Naive B cell (primary cell): ENCODE measurements at places on chromosomes 12 and 14. TPM values are rescaled to one million over a fixed set of nuclear protein-coding genes. Genes with fewer than 3 reads are reported as not detected.
A peak's percentile ranks its signal among the peaks of the same experiment; 100 is the strongest.

- no peaks in the 10 kb centered on the region for H3K4me1 ChIP-seq
- no peak overlapping the region for H3K27ac ChIP-seq
- DNase-seq = no peak
- peaks cover 10% of the 10 kb centered on the region for H3K36me3 ChIP-seq
These were observed 83.8 kb downstream of the KCNMB4 start for GRCh38 chr12:70449753-70450341.

GRCh38 chr12:92573104-92573503, 129.7 kb upstream of the PLEKHG7 start:
- peak overlapping the region; percentile 86 for H3K27ac ChIP-seq
- no peak overlapping the region for H3K4me3 ChIP-seq
- no peaks in the 10 kb centered on the region for H3K36me3 ChIP-seq
- peaks cover 11% of the 10 kb centered on the region for H3K4me1 ChIP-seq
- no peaks in the 10 kb centered on the region for H3K27me3 ChIP-seq

GRCh38 chr12:68037616-68038255, 48.5 kb downstream of the IFNG-AS1 start:
- H3K27ac ChIP-seq = peak overlapping the region; percentile 2
- DNase-seq = no peak
- H3K4me1 ChIP-seq = peaks cover 27% of the 10 kb centered on the region
- no peak overlapping the region for H3K4me3 ChIP-seq

GRCh38 chr12:101809208-101809607, 21.6 kb downstream of the GNPTAB start:
- no peak overlapping the region for H3K27ac ChIP-seq
- DNase-seq = no peak
- H3K36me3 ChIP-seq = peaks cover 7% of the 10 kb centered on the region
- no peak overlapping the region for H3K4me3 ChIP-seq
- peaks cover 11% of the 10 kb centered on the region for H3K4me1 ChIP-seq

Gene SLC4A8
- 0.51 TPM for polyA plus RNA-seq

Gene REM2
- 1.3 TPM for polyA plus RNA-seq

Gene ARL1
- 26.8 TPM for polyA plus RNA-seq

Gene SRRM4
- not detected for polyA plus RNA-seq

DNA sequence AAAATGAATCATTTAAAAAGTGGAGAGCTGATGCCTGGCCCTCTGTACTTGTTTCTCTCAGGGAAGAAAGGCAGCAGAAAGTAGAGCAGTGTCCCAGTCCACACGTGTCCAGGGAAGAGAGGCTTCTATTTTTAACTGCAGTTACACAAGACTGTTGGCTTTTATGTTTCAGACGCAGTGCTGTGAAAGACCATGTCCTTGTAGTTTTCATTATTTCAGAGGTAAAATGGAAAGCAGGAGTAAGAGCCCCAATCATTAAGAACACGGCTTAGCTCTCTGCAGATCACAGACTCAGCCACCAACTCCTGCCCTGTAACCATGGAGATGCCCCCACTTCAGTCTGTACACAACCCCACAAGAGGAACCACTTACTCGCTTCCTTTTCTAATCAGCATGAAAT, 336.3 kb downstream of the DAD1 start:
- no peak overlapping the region for H3K27ac ChIP-seq
- H3K36me3 ChIP-seq = no peaks in the 10 kb centered on the region
- H3K4me3 ChIP-seq = no peak overlapping the region
- H3K4me1 ChIP-seq = no peaks in the 10 kb centered on the region

- no peak overlapping the region for H3K4me3 ChIP-seq
- peaks cover 11% of the 10 kb centered on the region for H3K36me3 ChIP-seq
- H3K27me3 ChIP-seq = no peaks in the 10 kb centered on the region
- no peak for DNase-seq
- peaks cover 14% of the 10 kb centered on the region for H3K4me1 ChIP-seq
These were observed 110.4 kb upstream of the SCAF11 start for GRCh38 chr12:46100551-46101484.
